ENCODE measurements at places on chromosomes 1 and 21.

DNA sequence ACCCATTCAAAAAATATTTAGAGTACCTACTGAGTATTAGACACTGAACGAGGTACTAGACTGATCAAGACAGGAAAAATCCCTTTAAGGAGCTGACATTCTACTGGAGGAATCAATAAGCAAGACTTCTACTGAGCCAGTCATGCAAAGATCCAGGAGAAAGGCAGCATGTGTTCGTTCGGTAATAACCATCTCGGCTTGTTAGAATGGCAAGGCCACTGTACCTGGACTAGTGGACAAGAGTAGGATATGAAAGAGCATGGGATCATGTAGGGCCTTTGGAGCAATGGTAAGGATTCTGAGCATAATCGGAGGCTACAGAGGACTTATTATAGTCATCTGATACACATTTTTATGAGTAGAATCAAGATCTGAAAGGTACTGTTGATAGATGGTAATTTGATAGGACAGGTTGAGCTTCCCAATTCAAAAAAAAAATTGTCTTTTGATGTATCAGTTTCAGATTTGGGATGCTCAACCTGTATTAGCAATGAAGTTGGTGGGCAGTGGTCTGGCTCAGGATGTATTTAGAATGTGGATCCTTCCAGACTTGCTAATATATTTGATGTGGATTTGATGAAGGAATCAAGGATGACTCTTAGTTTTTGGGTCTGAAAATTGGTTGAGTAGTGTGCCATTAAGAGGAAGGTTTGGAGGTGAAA is 2.3 kb downstream of the COX20 start:
- DNase-seq: no peak

GRCh38 chr1:33866281-33866680 is 2.4 kb downstream of the HMGB4 start:
- DNase-seq: no peak

DNA sequence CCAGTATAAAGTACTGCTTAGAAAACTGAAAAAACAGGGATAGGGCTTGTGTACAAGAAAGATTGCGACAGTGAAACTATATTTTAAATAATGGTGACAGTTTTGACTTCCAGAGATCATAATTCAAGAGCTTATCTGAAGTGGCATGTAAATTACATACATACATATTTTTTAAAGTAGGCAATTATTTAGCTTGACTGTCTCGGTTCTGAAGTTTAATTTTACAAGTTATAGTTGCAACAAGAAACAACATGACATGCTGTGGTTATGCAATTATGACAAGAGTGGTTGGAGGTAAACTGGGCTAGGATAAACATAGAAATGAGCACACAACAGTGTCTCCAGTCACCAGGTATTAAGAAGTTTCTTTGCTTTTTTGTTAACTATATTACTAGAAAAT is 4.1 kb downstream of the C1orf21 start:
- DNase-seq: no peak

DNA sequence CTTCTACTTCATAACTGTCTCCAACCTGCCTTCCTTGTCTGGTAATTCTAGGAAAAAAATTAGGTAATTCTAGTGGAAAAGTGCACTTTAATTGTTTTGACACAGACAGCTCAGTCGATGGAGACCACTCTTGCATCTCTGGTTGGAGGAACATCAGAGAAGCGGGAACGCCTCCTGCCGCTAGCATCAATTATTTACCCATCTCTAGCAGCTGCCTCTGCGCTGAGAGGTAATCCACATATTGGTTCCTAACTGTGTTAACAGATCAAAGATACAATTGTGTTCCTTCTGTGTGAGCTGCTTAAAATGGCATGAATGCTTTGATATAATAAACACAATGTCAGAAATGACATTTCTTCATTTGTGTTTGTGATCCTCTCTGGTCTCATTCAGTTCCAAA is 33.3 kb downstream of the C2CD2 start:
- no peak for DNase-seq

GRCh38 chr1:65558215-65558614 is 137.7 kb downstream of the LEPR start:
- DNase-seq: no peak

DNA sequence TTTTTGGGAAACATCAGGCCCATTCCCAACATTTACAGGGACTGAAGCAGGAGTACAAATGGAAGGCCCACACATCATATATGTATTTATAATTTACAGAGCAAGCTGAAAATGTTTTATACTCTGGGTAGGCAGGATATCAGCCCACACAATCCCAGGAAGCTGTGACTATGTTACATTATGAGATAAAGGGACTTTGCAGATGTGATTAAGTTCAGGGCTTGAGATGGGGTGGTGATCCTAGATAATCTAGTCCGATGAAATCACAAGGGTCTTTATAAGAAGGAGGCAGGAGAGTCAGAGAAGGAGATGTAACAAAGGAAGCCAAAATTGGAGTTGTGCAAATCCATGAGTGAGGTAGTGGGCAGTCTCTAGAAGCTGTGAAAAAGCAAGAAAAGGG is 160.5 kb downstream of the PDE4B start:
- DNase-seq: no peak
